HuH-7.5 (cell line): ENCODE measurements at places on chromosomes 16 and 17.

GRCh38 chr16:46889942-46890300 lies 5.8 kb downstream of the GPT2 start:
- no peak for DNase-seq

- peak; percentile 39 for DNase-seq
Measured at GRCh38 chr17:43543771-43544575, 2.2 kb downstream of the ETV4 start.

- DNase-seq, result no peak
Measured at GRCh38 chr16:31134625-31135534, 647 bp downstream of the PRSS8 start.

GRCh38 chr17:58061672-58062071 lies 21.5 kb upstream of the DYNLL2 start:
- no peak for DNase-seq

DNA sequence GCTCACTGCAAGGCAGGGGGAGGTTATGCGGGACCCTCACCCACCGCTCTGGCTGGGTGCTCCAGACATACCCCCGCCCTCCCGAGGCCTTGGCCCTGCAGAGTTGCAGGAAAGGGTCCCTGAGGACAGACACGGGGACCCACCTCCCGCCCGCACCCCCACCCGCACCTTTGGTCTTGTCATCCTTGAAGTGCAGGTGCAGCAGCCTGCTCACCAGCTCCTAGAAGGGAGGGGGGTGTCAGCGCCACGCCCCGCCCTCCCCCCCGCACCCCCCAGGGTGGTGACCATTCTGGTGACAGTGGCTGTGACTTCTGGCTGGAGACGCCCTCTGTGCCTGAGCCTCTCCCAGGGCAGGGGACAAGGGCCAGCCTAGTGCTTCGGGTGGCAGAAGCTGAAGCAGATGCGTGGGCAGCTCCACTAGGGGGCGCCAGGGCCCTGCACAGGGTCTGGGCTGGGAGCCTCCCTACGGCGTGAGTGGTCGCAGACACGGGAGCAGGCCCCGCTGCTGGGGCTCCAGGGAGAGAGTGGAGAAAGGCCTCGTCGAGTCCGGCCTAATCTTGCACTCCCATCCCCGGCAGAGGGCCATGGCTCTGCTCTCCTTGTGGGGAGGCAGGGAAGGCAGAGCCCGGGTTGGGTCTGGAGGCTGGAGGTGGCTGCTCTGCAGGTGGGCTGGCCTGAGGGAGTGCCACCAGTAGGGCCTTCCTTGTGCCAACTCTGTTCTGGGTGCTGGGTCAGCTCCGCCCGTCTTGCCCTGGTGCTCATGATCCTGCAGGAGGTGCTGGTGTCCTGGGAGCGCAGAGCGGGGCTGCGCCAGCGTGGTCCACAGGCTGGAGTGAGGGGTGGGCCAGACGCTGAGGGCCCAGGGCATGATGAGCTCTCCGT lies 2.7 kb downstream of the CENPX start:
- peak; percentile 92 for DNase-seq

DNA sequence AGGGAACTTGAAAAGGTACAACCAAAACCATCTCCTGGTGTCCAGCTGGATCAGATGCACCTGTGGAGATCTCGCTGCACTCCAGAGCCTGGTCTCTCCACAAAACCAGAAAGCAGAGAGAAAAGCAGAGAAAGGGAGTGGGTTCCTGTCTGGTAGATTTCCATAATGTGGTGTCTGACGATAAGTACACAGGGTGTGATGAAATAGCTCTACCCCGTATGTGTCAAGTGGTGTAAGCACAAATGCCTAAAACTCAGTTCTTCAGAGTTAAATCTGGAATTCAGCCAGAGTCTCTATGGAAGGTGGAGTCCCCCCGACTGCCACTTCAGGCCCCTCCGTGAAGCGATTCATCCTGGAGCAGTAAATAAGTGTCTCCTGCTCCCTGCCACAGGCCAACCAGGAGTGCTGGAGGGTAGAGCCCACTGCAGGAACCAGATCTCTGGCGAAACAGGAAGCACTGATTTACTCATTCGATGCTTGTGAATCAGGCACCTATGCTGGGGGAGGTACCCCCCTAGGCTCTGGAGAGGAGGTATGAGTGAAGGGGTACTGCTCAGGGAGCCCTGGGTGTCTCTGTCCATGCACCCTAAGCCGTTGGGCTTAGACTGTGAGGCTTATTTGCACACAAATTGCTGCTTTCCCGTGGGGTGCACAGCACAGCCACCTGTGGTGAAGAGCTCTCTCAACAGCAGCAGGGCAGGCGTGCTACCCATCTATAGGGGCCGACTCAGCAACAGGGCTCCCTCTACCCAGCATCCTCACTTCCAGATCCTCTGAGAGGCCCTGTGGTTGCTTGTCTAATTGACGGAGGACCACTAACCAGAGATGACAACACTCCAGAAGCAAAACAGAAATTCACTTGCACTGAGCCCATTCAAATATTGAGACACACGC lies 97.1 kb upstream of the MYOCD start:
- DNase-seq, result no peak

DNA sequence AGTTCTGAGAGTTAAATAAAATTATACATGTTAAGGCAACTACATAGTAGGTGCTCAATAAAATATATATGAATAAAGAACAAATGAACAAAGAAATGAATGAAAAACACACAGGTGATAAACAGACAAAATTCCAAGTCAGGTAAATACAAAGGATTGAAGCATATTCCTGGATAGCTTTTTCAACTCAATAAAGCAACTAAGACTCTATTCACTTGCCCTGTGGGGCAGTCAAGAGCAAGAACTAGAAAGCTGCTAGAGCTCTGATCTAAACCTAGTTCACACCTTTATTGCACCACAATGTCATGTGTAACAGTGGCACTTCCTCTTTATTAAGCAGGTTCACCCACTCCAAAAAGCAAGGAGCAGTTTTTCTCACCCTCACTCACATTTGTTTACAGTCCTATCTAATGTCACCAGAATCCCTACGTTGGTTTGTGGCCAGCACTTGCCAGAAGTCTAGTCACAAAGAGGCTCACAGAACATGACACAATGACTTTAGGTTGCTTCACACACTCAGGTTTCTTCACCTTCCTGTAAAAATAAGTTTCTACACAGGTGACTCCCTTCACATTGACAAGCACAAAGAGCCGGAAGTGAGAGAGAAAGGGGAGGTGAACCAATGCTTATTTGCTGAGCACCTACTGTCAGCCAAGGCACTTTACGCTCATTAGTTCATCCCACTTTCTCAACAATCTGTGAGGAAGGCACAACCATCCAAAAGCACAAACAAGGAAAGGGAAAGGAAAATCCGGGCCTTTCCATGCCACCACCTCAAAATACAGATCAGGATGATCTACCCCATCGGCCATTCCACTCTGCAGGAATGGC lies 70.8 kb downstream of the XPO6 start:
- no peak for DNase-seq

GRCh38 chr16:61237884-61238485 lies 798.3 kb downstream of the CDH8 start:
- DNase-seq, result no peak

GRCh38 chr16:54050459-54051210 lies 236.0 kb downstream of the IRX3 start:
- DNase-seq, result no peak

GRCh38 chr16:81491541-81492188 lies 47.1 kb downstream of the CMIP start:
- no peak for DNase-seq

DNA sequence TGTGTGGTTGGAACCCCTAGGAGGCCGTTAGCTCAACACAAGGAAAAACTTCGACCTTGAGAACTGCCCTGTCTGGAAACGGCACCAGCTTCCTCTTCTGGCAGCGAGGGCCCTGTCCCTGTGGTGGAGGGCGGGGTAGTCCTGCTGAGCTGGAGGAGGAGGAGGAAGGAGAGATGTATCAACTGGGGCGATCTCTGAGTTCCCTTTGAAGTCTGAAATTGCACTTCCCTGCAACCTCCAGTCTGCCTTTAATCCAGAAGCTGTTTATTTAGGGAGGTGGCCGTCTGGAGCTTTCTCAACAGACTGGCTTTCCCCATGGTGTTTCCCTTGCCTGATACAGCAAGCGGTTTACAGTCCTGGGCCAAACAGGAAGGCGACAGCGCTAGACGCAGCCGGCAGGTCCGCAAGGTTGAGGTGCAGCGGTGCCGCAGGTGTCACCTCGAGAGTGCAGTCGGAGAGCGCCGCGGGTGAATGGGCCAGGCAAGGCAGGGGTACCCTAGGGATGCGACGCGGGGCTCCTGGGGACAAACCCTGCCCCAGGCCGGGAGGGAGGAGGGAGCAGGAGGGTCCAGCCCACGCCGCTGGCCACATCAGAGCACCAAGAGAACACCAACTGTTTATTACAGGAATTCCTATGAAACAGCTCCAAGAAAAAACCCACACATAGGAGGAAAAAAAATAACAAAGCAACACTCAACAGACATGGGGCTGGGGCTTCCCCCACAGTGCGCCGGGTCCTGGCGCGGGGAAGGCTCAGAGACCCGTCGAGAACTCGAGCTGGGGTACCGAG lies 11.4 kb upstream of the MRPS23 start:
- DNase-seq, result peak; percentile 68

GRCh38 chr17:4594931-4595684 lies 10.8 kb downstream of the SMTNL2 start:
- DNase-seq, result no peak

DNA sequence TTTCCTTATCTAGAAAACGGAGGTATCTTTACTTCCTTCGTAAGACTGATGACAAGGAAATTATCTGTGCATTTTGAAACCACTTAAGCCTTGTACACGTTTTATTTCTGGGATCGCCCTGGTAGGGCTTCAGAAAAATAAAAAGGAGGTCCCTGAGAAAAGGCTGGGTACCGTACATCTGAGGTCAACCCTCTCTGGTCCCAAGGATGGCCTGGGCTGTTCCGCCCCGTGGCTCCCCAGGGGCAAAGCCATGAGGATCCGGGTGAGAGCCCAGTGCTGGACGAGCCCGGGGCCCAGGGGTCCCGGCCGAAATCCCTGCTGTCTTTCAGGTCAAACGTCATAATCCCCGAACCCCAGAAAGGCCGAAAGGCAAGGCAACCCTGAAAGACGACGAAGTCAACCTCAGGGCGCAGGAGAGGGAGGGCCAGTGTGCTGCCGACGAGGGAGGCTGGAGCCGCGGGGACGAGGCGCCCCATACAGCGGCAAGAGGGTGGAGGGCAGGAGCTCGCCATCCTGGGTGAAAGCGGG lies 656 bp upstream of the FUS start:
- DNase-seq, result no peak

- DNase-seq, result no peak
Measured at GRCh38 chr17:39110435-39111136, 40.9 kb downstream of the PLXDC1 start.

- no peak for DNase-seq
Measured at GRCh38 chr16:50490828-50491227, 57.4 kb upstream of the NKD1 start.

DNA sequence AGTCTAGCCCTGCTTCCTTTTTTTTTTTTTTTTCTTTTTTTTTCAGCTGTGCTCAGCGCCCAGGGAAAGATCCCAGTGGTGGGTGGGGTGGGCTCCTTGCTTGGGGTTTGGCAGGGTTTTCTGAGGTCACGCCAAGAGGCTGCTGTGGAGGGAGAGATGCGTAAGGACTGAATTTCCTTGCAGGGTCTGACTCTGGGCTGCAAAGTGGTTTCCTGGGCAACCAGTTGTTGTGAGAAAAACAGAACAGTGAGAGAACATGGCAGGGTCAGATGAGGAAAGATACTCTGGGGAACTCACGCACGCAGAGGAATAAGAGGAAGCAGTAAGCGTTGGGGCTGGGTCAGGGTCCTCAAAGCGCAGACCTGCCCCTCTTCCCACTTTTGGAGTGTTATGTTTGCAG lies 119.5 kb downstream of the IRF8 start:
- no peak for DNase-seq

GRCh38 chr16:31350275-31351005 lies 4.5 kb upstream of the ITGAX start:
- DNase-seq, result no peak

DNA sequence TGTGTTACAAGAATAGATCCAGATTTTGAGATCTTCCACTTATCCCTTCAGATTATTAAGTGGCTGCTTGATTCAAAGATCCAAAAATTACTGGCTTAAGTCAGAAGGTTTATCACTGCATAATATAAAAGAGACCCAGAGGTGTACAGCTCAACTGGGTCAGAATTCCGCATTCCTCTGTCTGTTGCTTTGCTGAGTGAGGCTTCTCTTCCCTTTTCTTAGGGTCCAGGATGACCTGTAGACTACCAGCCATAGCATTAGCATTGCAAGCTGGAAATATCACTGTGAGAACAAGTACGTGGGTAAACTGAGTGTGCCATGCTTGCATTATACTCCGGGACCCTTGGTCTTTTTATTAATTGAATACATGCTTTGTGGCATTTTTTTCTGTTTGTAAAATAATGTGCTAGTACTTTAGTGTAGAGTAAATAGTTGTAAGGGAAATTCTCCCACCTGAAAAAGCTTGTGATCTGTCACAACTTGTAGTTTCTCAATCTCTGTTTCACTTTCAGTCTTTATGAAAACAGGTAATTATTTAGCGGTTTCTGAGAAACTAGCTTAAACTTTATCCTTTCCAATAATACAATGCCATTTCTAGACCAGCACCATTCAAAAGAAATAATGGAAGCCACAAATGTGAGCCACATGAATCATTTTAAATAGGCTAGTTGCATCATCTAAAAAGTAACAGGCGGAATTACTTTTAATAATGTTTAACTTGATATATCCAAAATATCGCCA lies 61.6 kb downstream of the TNRC6C start:
- DNase-seq, result no peak

DNA sequence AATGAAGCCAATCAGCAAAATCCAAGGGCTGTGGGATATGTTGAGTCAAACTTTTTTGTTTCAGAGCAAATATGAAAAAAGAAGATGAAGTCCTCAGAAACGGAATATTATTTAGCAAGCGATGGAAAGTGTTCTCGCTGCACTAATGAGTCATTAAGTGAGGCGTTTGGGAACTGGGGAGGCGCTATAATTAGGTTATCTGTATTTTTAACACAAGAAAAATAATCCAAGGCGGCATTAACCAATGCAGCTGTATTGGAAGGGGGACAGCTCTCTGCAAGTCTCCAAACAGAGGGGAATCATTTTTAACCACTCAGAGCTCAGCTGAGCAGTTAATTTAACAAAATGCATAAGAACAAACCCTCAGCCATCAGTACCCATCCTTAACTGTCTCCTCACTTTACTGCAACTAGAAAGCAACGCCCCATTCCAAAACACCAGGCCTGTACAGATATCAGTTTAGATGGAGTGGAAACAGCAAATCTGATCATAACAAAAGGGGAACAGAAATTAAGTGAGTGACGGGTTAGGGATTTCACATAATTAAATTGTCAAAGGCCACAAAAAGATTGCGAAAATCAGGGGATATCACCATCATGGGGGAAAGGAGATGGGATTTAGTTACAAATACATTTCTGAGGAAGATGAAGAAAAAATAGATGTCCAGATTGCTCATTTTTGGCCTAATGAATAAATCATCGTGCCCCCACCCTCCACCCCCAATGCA lies 211.0 kb upstream of the TOX3 start:
- DNase-seq, result no peak

DNA sequence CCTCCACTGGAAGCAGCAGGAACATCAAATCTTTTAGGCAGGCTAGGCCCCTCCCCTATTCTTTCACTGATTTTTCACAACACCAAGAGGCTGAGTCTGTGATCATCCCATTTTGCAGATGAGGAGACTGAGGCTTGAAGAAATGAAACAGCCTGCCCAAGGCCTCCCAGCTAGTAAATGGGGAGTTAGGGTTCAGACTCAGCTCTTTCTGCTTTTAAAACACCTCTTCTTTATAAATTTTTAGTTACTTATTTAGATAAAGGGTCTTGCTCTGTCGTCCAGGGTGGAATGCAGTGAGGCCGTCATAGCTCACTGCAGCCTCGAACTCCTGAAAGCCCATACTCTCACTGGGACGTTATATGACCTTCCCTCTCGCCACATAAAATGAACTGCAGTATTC lies 82.2 kb downstream of the BMERB1 start:
- no peak for DNase-seq
